Foreskin keratinocyte (primary cell): ENCODE measurements at places on chromosomes 4 and X.

GRCh38 chr4:80529026-80529425, 193.5 kb downstream of the CFAP299 start:
- no peak for DNase-seq

DNA sequence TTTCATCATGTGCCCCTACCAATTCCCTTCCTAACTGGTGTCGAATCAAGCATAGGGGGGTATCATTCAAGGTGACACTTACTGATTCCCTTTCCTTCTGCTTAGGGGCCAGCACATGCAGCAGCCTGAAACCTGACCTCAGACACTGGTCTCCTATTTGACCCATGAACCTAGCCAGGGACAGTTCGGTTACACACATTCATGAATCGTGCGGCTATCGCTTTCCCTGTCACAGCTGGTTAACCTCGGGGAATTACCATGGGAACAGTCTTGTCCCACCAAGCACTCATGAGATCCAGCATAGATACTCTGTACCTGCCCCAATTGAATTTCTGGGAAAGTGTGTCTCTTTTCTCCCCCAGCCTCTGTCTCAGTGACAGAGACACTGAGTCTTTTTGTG, 140.4 kb downstream of the ZNF674 start:
- DNase-seq = no peak

DNA sequence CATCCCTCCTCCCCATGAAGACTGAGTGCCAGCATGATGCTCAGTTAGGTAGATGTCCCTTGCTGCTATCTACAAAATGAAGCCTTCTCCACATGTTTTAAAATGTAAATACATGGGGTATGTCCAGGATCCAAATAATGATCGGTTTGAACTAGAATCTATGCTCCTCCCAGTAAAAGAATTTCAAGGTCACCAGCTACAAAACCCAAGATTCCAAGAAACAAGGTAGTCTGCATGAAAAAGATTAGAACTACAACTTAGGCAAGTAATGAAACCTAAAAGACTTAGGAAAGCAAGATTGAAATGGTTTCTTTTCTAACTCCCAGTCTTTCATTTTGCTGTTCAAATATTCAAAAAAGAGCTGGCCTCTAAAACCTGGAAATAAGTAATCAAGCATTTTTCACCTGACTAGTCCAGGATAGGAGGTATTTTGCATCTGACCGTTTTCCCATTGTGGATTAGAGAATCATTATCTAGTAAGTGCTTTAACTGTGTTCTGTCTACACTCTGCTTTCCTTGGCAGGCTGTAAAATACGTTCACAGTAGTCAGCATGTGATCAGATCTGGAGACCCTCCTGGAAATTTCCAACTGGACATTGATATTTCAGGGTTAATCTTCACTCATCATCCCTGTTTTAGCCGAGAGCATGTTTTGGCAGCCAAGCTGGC, 57.4 kb downstream of the CC2D2A start:
- DNase-seq = no peak

DNA sequence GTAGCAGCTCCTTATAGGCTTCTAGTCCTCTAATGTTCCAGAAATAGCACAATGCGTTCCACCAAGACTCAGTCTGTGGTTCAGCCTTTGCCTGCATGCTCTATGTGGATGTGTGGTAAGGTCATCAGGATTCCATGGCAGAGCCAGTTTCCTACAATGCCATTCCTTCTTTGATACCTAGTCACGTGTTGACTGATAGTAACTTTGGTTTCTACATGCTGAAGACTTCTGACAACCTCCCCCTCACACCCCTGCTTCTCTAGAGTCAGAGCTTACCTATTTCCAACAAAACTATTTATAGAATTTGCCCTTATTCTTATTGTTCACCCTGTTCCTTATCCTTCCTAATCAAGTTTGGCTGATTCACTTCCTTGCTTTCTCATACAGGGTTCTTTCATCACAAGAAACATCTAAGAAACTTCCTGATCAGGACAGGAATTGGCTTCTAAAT, 81.1 kb downstream of the CT47B1 start:
- DNase-seq = peak; percentile 68

- no peak for DNase-seq
Observed at GRCh38 chr4:37673538-37674192, 12.5 kb downstream of the RELL1 start.

DNA sequence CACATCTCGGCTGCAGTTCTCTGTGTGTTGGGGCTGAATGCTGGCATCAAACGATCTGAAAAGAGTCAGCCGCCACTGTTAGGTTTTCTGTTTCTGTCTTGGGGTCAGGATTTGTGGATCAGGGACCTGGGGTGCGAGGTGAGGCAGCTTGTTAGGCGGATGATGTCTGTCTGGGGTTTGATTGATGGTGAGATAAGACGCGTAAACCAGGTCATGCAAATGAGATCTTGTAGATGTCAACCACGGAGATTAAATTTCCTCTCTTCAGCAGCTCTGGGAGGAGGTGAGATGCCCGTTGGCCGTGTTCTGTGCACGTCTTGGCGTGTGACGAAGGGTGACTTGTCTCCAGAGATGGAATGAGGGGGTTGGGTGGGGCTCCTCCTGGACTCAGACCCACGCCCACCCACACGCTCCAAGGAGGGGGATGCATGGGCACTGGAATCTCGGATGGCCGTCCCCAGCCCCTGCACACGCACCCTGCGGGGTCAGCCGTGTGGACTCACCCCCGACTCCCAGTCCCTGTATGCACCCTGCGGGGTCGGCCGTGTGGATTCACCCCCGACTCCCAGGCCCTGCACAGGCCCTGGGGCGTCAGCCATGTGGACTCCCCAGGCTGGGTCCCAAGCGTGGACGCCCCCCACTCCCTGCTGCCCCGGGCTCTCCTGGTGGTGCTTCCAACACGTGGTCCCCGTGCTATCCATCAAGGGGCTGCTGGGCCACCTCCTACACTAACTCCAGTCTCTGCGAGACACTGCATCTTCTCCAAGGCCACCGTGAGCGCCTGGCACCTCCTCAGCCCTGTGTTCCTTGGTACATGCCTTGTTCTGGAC, 16.0 kb upstream of the UVSSA start:
- DNase-seq = peak; percentile 9

GRCh38 chr4:87151730-87152129, 68.7 kb downstream of the KLHL8 start:
- no peak for DNase-seq

- DNase-seq = no peak
Observed at GRCh38 chrX:153969904-153970356, 1.7 kb downstream of the HCFC1 start.

DNA sequence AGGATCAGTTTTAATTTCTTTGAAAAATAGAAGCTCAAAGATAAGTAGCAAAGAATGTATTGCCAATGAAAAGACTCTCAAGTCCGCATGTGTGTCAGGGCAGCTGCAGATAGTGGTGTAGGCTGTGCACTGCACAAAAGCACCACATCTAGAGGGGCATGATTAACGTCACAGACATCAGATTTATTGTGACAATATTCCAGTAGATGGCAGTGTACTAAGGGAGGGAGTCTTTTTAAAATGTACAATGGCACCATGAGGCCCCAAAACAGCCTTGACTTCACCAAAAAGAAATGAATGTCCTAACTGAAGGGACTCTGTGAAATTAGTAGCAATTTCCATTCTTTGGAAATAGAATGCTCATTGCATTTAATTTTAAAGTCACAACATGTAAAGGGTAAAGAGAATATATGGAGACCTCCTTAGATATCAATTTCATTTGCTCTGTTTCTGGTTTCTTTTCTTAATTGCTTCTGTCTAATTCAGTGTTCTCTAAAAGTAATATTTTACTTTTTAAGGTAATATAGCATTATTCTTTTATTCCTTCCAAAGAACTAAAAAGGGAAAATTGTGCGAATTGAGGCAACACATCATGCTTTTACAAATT, 98.4 kb downstream of the ZNF827 start:
- peak; percentile 35 for DNase-seq

GRCh38 chr4:116070283-116070682, 956.9 kb upstream of the NDST4 start:
- peak; percentile 42 for DNase-seq

GRCh38 chr4:147599206-147599605, 18.0 kb upstream of the TMEM184C start:
- no peak for DNase-seq

- no peak for DNase-seq
Observed at GRCh38 chr4:31411565-31411964, 691.4 kb downstream of the PCDH7 start.

- DNase-seq = no peak
Observed at GRCh38 chrX:77444075-77444474, 3.1 kb upstream of the FGF16 start.

DNA sequence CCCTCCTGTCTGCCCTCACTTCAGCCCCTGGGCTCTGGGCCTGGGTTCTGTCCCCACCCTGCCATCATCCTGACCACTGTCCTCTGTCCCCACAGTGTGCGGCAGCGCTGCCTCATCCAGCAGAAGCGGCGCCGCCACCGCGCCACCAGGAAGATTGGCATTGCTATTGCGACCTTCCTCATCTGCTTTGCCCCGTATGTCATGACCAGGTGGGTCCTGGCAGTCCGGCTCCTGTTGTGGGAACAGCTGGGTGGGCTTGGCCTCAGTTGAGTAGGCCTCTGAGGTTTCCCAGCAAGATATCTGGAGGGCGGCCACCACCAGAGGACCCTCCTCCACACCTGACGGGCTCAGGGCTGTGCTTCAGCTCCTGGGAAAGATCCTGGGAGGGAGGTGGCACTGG, 2.2 kb downstream of the GPR78 start:
- no peak for DNase-seq

- DNase-seq = no peak
Observed at GRCh38 chr4:16869594-16870245, 28.7 kb downstream of the LDB2 start.

DNA sequence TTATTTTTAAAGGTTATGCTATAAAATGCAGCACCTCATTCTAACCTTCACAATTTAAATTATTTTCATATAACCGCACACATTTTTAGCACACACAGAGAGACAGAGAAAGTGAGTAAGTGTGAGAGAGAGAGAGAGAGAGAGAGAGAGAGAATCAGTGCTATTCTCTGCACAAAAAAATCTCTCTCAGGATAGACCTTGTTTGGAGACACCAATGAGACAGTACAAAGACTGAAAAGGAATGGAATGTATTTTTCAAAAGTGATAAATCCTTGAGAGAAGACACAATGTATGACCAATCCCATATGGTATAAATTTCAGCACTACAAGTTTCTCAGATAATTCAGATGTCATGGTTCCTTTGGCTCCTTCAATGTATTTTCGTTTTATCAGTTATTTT, 132.1 kb upstream of the PCDH18 start:
- no peak for DNase-seq

DNA sequence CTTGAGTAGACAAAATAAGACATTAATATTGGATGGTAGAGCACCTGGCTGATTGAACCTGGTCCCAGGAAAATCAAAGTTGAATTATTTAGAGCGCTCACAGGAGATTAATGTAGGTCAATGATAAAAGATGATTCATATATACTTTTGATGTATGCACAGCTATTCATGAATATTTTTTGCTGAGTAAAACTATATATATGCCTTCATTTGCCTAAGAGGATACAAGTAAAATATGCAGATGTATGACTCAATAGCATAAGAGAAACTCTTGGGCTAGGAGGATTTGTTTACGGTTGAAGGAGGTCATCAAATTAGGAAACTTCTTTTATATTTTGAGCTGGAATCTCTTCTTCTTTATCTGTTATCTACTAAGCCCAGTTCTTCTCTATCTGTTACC, 202.7 kb upstream of the HS3ST1 start:
- DNase-seq = peak; percentile 88

- DNase-seq = no peak
Observed at GRCh38 chrX:38807873-38808272, 6.6 kb downstream of the MID1IP1 start.

DNA sequence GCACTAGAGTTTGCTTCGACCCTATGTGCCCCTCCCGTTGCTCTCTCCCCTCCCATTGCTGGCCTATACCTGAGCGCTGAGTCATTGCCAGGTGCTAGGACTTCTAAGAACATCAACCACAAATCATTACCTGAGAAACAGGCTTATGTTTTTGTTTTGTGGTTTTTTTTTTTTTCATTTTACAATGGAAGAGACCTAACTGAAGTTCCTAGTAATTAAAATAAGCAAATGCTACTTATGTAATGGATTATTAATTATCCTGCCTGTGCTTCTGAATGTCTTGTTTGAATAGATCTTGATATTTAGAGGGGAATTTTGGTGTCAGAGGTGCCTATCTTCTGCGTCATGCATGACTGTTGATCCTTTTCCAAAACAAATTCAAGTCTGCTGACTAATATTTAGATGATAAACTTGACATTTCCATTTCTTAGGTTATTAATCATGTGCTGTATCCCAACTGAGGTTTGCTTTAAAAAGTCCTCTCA, 275.4 kb upstream of the CPEB2 start:
- DNase-seq = peak; percentile 97

GRCh38 chr4:81197864-81198524, 17.0 kb downstream of the PRKG2 start:
- no peak for DNase-seq

DNA sequence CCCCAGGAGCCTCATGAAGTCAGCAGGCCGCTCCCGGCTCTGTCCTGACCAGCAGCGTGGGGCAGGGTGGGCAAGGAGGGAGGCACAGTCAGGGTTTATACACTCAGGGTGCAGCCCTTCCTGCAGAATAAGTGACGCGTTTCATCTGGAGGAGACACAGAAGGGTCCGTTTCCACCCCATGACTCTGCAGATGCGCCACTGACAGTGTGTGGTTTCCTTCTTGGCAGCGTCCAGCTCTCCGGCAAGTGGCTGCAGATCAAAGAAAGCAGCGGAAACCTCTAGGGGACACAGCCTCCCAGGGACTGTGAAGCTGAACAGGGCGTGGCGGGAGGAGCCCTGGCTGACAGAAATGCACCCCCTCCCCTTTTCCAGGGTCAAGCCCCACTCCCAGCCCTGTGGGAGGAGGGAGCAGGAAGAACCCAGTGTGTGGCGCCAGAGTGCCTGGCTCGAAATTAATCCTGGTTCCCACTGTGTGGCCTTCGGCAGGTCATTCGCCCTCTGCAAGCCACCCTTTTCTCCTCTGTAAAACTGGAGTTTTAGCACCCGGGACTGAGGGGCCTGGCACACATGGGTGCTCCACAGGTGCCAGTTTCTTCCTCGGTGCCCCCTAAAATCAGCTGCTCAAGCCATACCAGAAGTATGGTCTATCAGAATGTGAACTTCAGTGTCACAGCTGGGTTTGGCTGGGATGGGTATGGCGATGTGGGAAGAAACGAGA, 17.3 kb upstream of the TBC1D14 start:
- no peak for DNase-seq

DNA sequence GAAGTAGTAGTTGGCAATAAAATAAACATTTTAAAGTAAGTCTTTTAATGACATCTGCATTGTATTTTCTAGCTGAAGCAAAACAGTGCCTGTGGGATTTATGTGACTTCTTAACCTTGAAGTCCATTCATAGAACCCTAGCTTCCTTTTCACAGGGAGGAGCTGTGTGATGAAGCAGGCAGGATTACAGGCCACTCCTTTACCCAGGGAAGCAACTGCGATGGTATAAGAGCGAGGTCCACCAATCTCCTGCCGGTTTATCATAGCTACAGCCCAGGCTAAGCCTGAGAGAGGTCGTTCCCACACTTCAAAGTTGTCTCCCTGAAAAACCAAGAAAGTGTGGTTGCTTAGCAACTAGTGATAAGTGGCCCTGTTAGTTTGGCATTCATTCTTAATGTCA, 7.0 kb downstream of the RPL36A start:
- no peak for DNase-seq
